ENCODE measurements at places on chromosomes 12 and 14. TPM values are rescaled to one million over a fixed set of nuclear protein-coding genes. Genes with fewer than 3 reads are reported as not detected.

DNA sequence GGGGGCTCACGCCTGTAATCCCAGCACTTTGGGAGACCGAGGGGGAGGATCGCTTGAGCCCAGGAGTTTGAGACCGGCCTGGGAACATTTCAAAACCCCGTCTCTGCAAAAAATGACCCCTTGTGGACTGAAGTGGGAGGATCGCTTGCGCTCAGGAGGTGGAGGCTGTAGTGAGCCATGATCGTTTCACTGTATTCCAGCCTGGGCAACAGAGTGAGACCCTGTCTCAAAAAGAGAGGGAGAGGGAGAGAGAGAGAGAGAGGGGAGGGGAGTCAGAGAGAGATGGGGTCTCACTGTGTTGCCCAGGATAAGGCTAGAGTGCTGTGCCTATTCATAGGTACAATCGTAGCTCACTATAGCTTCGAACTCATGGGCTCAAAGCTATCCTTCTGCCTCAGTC, 2.8 kb downstream of the FGD4 start:
- DNase-seq: no peak

DNA sequence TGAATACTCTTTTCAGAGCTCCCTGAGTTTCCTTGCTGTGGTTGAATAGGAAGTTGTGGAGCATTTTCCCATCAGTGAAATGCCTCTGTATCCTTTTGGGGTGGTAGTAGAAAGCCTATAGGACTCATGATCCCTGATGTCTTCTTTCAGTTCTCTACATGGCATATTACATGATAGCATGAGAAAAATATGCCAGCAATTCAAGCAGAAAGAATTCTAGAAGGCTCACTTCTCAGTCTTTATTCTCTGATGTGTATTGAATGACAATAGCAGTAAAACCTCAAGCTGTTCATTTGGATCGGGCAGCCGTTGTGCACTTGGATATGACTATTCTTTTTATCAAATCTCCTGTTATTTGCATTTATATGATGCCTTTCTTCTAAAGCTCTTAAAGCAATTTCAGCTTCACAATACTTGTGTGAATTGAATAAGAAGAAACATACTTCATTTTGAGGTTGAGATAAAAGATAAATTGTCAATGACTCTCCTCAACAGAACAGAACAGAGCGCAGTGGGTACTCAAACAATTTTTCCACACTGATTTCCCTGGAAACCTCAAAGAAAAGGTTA, 251.5 kb upstream of the FBXO33 start:
- no peak for DNase-seq

The HOXC10 gene
- total RNA-seq: not detected

The NKX2-1 gene
- not detected for total RNA-seq

The SLC10A1 gene
- not detected for total RNA-seq

The CNTN1 gene
- 0.11 TPM for total RNA-seq

All from left ventricle myocardium inferior (tissue), 1 donor.